Mesangial cell (primary cell): ENCODE measurements at places on chromosomes 4 and X. TPM values are rescaled to one million over a fixed set of nuclear protein-coding genes. Genes with fewer than 3 reads are reported as not detected.

RNF212 gene
- 1.5 and 3.7 TPM in 2 replicates for total RNA-seq

MCF2 gene
- total RNA-seq: under 0.01 TPM in 1 of 2 replicates, not detected in the other

SYTL5 gene
- 0.13 and 0.16 TPM in 2 replicates for total RNA-seq

DMRTC1B gene
- not detected in 2 replicates for total RNA-seq

STK32B gene
- 3.8 and 4.6 TPM in 2 replicates for total RNA-seq

ETDA gene
- total RNA-seq: not detected in 2 replicates

GABRQ gene
- under 0.01 and 0.13 TPM in 2 replicates for total RNA-seq

GPR50 gene
- total RNA-seq: not detected in 2 replicates

ZXDB gene
- total RNA-seq: 3.9 and 6.8 TPM in 2 replicates

PLXNB3 gene
- 4.6 and 8.4 TPM in 2 replicates for total RNA-seq

FAM114A1 gene
- total RNA-seq: 101 and 125 TPM in 2 replicates

RTL9 gene
- under 0.01 TPM in 1 of 2 replicates, not detected in the other for total RNA-seq

COL25A1 gene
- 1.5 and 7.8 TPM in 2 replicates for total RNA-seq

ZXDA gene
- 1.8 and 5.7 TPM in 2 replicates for total RNA-seq

SEPTIN6 gene
- total RNA-seq: 28.7 and 45.1 TPM in 2 replicates

FGF2 gene
- total RNA-seq: 10.9 and 11.2 TPM in 2 replicates

RGN gene
- total RNA-seq: 1.1 and 2.7 TPM in 2 replicates

CSAG3 gene
- total RNA-seq: not detected in 2 replicates

XAGE1A gene
- not detected in 2 replicates for total RNA-seq

IL1RAPL2 gene
- total RNA-seq: not detected in 2 replicates

HHIP gene
- 9.8 and 30.3 TPM in 2 replicates for total RNA-seq

NAP1L3 gene
- total RNA-seq: 0.33 and 1.5 TPM in 2 replicates

MTTP gene
- 0.13 TPM in 1 of 2 replicates, not detected in the other for total RNA-seq

NHS gene
- total RNA-seq: 4.1 and 7.7 TPM in 2 replicates

MSX1 gene
- 0.16 TPM in 1 of 2 replicates, not detected in the other for total RNA-seq

HGFAC gene
- not detected in 2 replicates for total RNA-seq

TGIF2LX gene
- not detected in 2 replicates for total RNA-seq

GLA gene
- total RNA-seq: 15.0 and 41.7 TPM in 2 replicates

PDGFRA gene
- total RNA-seq: 0.49 and 2.9 TPM in 2 replicates

IL15 gene
- total RNA-seq: 6.6 and 7.3 TPM in 2 replicates

ANAPC10 gene
- 15.5 and 20.0 TPM in 2 replicates for total RNA-seq

GUCY1B1 gene
- 4.7 and 23.7 TPM in 2 replicates for total RNA-seq

IQSEC2 gene
- 8.3 and 12.9 TPM in 2 replicates for total RNA-seq

HNRNPH2 gene
- total RNA-seq: 28.7 and 29.7 TPM in 2 replicates

GPR34 gene
- total RNA-seq: not detected in 2 replicates

SOWAHB gene
- total RNA-seq: 0.81 and 3.8 TPM in 2 replicates

CDKL2 gene
- 1.5 and 2.7 TPM in 2 replicates for total RNA-seq

TMEM47 gene
- total RNA-seq: 8.3 and 44.9 TPM in 2 replicates

GAGE13 gene
- not detected in 2 replicates for total RNA-seq
